ENCODE measurements at places on chromosomes 3 and 15. TPM values are rescaled to one million over a fixed set of nuclear protein-coding genes. Genes with fewer than 3 reads are reported as not detected.

Gene TMIE
- polyA plus RNA-seq, result 1.0 TPM

Gene DOCK3
- 0.66 TPM for polyA plus RNA-seq

Gene CRBN
- 36.7 TPM for polyA plus RNA-seq

Gene C15orf39
- polyA plus RNA-seq, result 26.4 TPM

Gene CYP1A2
- not detected for polyA plus RNA-seq

Gene OR5K2
- polyA plus RNA-seq, result not detected

Gene TRH
- 0.04 TPM for polyA plus RNA-seq
